ENCODE measurements at places on chromosomes 6 and 20.

DNA sequence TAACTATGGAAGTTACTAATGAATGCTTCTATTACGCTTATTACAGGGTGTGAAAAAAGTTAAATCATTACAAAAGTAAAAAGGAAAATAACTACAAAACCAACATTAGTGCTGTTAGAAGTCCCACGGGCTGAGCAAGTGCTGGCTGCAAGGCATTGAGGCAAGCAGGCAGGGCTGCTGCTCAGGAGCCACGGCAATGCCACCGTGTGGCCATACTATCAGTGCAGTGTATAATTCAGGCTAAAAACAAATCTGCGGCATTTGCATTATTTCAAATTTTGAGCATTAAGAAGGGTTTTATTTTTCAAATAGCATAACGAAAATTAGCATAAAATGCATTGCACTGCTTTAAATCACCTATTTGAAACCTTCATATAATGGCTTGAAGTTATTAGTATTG lies 17.1 kb downstream of the IFNGR1 start:
- H3K27ac ChIP-seq: no peak overlapping the region
- no peak for DNase-seq
- no peaks in the 10 kb centered on the region for H3K27me3 ChIP-seq
- no peak overlapping the region for H3K4me3 ChIP-seq

DNA sequence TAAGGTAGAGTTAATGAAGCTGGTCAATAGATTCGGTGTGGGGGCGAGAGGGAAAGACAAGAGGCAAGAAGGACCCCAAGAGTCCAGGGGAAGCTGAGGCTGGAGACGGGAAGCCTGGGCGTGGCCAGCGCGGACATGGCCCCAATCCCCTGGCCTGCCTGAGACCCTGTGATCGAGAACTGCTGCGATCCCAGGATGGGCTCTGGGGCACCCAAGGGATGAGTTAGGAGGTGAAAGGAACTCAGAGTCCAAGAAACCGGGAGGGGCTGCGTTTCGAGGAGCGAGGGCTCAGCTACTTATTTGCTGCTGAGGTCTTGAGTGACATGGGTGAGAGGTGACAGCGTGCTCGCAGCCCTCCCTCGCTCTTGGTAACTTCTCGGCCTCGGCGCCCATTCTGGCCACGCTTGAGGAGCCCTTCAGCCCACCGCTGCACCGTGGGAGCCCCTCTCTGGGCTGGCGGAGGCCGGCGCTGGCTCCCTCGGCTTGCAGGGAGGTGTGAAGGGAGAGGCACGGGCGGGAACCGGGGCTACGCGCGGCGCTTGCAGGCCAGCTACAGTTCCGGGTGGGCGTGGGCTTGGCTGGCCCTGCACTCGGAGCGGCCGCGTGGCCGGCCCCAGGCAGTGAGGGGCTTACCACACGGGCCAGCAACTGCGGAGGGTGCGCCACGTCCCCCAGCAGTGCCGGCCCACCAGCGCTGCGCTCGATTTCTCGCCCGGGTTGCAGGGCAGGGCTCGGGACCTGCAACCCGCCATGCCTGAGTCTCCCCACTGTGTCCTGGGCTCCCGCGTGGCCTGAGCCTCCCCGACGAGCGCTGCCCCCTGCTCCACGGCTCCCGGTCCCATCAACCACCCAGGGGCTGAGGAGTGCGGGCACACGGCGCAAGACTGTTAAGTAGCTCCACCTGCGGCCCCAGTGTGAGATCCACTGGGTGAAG lies 58.2 kb downstream of the IRF4 start:
- H3K27ac ChIP-seq: no peak overlapping the region
- DNase-seq: no peak

- peaks cover 30% of the 10 kb centered on the region for H3K4me1 ChIP-seq
- no peak overlapping the region for H3K4me3 ChIP-seq
- H3K27me3 ChIP-seq: peaks cover 28% of the 10 kb centered on the region
- H3K36me3 ChIP-seq: no peaks in the 10 kb centered on the region
These were observed 1.4 kb downstream of the MAPK13 start for GRCh38 chr6:36131511-36132245.

DNA sequence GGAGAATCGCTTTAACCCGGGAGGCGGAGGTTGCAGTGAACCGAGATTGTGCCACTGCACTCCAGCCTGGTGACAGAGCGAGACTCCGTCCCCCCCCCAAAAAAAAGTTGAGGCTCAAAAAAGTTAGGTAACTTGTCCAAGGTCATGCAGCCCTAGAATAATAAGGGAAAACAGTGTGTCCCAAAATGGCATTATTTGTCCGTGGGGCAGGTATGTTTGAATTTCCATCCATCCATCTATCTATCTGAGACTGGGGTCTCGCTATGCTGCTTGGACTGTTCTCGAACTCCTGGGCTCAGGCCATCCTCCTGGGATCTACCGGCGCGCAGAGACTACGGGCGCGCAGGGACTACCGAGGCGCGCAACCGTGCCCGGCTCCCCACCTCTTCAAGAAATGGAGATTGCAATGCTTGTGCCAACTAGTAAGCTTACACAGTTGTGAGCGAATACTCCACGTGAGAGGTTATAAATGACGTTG lies 374 bp upstream of the ABCC10 start:
- no peaks in the 10 kb centered on the region for H3K27me3 ChIP-seq
- no peak for DNase-seq
- peak overlapping the region; percentile 82 for H3K27ac ChIP-seq
- H3K4me3 ChIP-seq: peak overlapping the region; percentile 60

DNA sequence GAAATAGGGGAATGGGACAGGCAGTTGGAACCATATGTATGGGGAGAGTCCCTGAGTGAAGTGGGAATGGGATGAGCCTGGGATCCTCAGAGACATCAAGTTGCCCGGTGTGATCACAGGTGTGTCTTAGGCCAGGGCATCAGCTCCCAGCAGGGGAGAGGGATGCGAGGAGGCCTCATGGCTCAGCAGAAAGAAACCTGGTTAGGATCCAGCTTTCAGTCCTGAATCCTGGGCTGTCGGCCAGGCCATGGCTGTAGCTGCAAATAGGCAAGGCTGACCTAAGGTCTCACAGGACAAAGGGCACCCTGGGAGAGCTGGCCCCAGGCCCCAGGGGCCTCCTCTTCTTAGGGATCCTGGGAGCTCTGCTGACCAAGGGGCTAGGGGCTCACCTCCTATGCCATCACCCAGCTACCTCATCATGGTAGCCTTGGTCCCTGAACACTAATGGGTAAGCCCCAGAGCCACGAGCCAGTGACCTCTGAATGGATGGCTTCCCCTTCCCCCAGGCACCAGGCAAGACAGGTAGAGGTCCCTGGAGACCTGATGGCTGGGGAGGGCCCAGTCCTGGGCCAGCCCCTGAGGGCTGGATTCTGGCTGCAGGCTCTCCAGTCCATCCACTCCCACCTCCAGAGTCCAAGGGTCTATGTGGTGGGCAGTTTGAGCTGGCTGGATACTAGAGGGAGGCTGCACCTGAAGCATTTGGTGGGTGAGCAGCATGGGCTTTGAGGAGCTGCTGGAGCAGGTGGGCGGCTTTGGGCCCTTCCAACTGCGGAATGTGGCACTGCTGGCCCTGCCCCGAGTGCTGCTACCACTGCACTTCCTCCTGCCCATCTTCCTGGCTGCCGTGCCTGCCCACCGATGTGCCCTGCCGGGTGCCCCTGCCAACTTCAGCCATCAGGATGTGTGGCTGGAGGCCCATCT lies at the start of gene SLC22A7:
TSS of gene SLC22A7 (plus strand) at position 617 of the 921 bp plus-strand sequence. CDS start at position 716, 99 bp downstream.
- H3K36me3 ChIP-seq: no peaks in the 10 kb centered on the region
- no peak within 1 kb of the TSS for H3K27ac ChIP-seq
- H3K4me3 ChIP-seq: no peak within 1 kb of the TSS
- H3K4me1 ChIP-seq: peaks cover 8% of the 10 kb centered on the region
- DNase-seq: no peak

DNA sequence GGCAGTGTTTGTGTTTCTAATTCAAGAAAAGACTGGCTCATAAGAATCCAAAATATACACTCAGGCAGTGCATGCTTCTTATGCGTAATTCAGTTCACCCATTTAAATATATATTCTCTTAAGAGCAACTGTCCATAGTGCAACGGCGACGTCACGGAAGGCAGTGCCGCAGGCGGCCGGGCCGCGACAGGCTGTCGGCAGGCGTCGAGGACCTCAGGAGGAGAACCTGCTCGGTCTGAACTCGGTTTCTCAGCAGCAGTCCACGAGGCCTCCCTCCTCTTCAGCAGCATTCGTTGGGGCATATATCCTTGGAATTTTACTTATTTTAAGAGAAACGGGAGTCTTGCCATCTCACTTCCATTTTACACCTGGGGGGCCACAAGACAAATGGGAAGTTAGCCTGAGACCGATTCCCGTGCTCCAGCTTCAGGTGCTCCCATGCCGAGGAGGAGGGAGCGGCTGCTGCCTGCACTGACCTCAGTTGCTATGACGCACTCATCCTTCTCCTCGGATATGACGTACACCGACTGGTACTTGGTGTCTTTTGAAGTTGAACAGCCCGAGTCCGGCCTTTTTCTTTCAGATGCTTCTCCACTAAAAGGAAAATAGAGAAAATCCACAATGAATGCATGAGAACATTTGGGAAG lies 8.2 kb downstream of the DLL1 start:
- no peak overlapping the region for H3K27ac ChIP-seq
- no peak overlapping the region for H3K4me3 ChIP-seq
- no peaks in the 10 kb centered on the region for H3K27me3 ChIP-seq
- H3K36me3 ChIP-seq: peaks cover 54% of the 10 kb centered on the region
- no peak for DNase-seq

GRCh38 chr6:56542364-56543331 lies 100.0 kb downstream of the DST start:
- H3K27me3 ChIP-seq: no peaks in the 10 kb centered on the region
- H3K4me3 ChIP-seq: peak overlapping the region; percentile 82
- peaks cover 20% of the 10 kb centered on the region for H3K4me1 ChIP-seq
- peak overlapping the region; percentile 97 for H3K27ac ChIP-seq

- DNase-seq: no peak
- H3K4me3 ChIP-seq: no peak overlapping the region
- no peaks in the 10 kb centered on the region for H3K36me3 ChIP-seq
- H3K27me3 ChIP-seq: no peaks in the 10 kb centered on the region
- H3K27ac ChIP-seq: no peak overlapping the region
- no peaks in the 10 kb centered on the region for H3K4me1 ChIP-seq
These were observed 242.5 kb downstream of the PREX1 start for GRCh38 chr20:48585061-48585870.

- H3K27ac ChIP-seq: no peak overlapping the region
- H3K4me3 ChIP-seq: no peak overlapping the region
- H3K27me3 ChIP-seq: no peaks in the 10 kb centered on the region
- H3K36me3 ChIP-seq: no peaks in the 10 kb centered on the region
- peaks cover 33% of the 10 kb centered on the region for H3K4me1 ChIP-seq
These were observed 57.2 kb upstream of the TGM3 start for GRCh38 chr20:2238601-2239000.

DNA sequence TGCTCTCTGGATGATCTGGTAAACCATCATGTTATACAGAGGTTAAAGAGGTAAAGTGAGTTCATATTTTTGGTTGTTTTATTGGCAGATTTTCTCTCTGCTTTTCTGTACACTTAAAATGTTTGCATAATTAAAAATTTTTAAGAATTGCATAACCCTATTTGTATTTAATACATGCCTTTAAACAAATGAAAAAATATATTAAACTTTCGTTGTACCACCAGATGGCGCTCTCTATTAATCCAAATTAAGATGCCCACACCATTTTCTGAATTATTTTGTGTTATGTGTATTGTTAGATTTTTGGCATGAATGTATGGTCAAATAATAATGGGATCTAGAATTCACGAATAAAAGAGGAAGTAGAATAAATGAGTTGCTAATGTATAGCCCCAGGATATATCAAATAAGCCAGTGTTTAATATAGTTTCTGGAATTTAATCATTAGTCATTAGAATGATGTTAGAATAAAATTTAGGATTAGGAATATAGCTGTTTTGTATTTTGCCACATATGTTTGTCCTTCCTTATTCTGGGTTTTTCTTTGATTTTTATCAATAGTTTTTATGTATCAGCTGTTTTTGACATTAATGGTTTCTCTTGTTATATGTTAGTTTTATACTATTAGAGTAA lies 38.9 kb downstream of the SMAP1 start:
- no peak overlapping the region for H3K27ac ChIP-seq
- H3K27me3 ChIP-seq: no peaks in the 10 kb centered on the region
- H3K4me1 ChIP-seq: no peaks in the 10 kb centered on the region
- no peaks in the 10 kb centered on the region for H3K36me3 ChIP-seq
- DNase-seq: peak; percentile 39
- no peak overlapping the region for H3K4me3 ChIP-seq

DNA sequence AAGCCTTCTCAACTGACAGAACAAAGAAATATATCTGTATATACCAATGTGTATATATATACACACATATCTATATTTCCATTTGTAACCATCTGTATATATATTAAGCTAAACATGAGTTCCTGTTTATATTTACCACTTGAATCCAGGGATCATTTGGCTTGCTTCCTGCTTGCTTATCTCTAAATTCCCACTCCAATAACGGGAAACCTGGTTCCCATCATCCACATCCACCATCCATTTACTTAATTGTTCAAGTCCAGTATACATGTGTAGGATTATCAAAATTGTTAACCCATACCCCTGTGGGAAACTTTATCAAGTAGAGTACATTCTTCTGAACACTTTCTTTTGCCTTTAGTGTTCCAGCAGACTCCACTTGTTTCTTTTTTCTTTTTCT lies 12.5 kb upstream of the SOX12 start:
- no peak for DNase-seq
- no peak overlapping the region for H3K4me3 ChIP-seq
- H3K27ac ChIP-seq: no peak overlapping the region
- H3K27me3 ChIP-seq: no peaks in the 10 kb centered on the region
- peaks cover 4% of the 10 kb centered on the region for H3K4me1 ChIP-seq

- peaks cover 1% of the 10 kb centered on the region for H3K4me1 ChIP-seq
- H3K27ac ChIP-seq: no peak overlapping the region
- H3K4me3 ChIP-seq: no peak overlapping the region
- H3K36me3 ChIP-seq: no peaks in the 10 kb centered on the region
- DNase-seq: no peak
These were observed 15.9 kb upstream of the SLC9A8 start for GRCh38 chr20:49796600-49797343.

DNA sequence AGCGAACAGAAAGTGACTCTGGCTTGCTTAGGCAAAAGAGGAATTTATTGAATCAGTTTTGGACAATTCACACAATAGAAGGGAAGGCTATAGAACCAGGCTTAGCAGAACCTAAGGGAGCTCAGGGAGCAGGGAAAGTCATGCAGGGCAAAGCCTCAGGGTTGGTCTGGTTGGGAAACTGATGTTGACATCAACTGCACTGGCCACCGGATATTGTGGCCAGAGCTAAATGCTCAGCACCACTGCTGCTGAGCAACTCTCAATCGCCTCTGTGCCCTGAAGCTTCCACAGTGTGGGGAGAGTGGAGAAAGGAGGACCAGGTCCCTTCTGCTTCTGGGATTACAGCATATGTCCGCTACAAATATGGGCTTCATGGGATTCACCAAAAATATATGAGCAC lies 93.3 kb upstream of the GCM1 start:
- no peak overlapping the region for H3K4me3 ChIP-seq
- no peaks in the 10 kb centered on the region for H3K36me3 ChIP-seq
- H3K27ac ChIP-seq: no peak overlapping the region
- H3K27me3 ChIP-seq: no peaks in the 10 kb centered on the region

GRCh38 chr6:137874204-137875057 lies 7.4 kb downstream of the TNFAIP3 start:
- H3K27me3 ChIP-seq: no peaks in the 10 kb centered on the region
- peaks cover 13% of the 10 kb centered on the region for H3K4me1 ChIP-seq
- DNase-seq: no peak
- H3K36me3 ChIP-seq: peaks cover 33% of the 10 kb centered on the region

All from neuronal stem cell (in vitro differentiated cells).